Heart left ventricle (tissue), 16 donors: ENCODE measurements at places on chromosomes 6 and 20.

DNA sequence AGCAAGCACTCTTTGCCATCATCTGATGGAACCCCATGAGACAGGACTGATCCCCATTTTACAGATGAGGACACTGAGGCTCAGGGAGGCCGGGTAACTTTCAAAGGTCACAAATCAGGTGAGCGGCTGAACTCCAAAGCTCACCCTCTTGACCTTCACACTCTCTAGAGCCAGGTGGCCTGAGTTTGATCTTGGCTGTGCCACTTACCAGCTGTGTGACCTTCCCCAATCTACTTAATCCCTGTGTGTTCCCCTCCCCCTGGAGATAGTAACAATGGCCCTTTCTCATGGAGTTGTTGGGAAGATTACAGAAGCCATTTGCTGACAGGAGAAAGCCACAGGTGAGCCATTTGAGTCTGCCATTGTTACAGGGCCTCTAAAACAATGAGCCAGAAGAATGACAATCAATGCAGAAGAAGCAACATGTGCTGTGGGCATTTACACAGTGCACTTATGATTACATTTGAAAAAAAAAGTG lies 34.5 kb downstream of the BMP7 start:
- no peak overlapping the region for H3K27ac ChIP-seq
- no peak for DNase-seq
- H3K27me3 ChIP-seq = peaks cover 13% of the 10 kb centered on the region
- no peaks in the 10 kb centered on the region for H3K4me1 ChIP-seq
- H3K36me3 ChIP-seq = no peaks in the 10 kb centered on the region

DNA sequence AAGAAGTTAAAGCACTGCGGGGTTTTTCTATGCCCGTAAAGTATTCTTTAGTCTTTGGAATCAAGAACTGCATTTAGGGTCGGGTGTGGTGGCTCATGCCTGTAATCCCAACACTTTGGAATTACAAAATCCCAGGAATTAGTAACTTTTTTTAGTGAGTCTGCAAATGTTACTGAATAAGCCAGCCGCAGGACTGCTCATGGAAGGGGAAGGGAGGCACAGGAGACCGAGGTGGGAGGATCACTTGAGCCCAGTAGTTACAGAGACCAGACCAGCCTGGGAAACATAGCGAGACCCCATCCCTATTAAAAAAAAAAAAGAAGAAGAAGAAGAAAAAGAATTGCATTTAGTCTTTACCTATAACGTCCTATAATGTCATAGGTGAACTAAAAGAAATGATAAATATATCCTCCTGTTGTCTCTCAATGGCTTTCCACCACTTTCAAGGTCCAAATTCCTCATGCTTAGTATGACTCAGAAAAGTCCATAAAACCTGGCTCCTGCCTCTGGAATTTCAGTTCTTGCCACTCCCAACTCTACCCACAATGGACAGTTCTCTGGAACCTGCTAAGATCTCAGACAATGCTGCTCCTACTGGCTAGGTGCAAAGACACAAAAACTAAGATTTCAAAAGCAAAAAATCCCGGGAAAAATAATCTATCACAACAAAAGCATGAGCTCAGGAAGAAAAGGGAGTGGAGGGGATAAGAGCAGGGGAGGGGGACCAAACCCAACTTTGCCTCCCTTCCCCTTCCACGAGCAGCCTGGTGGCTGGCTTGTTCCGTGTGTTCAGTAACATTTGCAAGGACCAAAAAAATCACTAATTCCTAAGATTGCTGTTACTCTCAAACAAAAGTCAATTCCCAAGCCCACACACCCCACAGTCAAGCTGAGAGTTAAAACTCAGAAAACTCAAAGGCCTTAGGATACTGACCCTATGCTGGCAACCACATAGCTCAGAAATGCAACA lies 39.0 kb downstream of the B4GALT5 start:
- H3K4me3 ChIP-seq = no peak overlapping the region
- no peaks in the 10 kb centered on the region for H3K27me3 ChIP-seq
- peaks cover 56% of the 10 kb centered on the region for H3K4me1 ChIP-seq
- H3K36me3 ChIP-seq = no peaks in the 10 kb centered on the region

DNA sequence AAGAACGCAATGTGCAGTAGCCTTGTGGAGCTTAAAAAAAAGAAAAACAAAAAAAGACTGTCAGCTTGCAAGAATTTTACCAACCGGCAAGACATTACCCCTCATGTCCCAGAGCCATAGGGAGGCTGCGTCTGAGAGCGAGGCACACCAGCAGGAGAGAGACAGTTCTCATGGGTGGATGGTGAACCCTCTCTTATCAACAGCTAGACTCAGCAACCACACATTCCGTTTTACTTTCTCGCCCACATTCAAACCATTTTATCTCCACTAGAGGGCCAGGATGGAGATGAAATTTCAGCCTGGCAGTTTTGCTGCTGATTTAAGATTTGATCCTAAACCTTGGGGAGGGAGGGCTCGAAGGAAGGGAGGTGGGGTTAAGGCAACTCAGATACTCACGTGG lies 247.0 kb downstream of the ATXN1 start:
- H3K27ac ChIP-seq = no peak overlapping the region
- H3K27me3 ChIP-seq = no peaks in the 10 kb centered on the region
- no peak for DNase-seq

- DNase-seq = no peak
- H3K4me3 ChIP-seq = no peak overlapping the region
- H3K27me3 ChIP-seq = no peaks in the 10 kb centered on the region
- H3K36me3 ChIP-seq = peaks cover 4% of the 10 kb centered on the region
- H3K4me1 ChIP-seq = no peaks in the 10 kb centered on the region
Observed at GRCh38 chr6:104813552-104813951, 46.2 kb downstream of the HACE1 start.

- peaks cover 4% of the 10 kb centered on the region for H3K4me1 ChIP-seq
- H3K4me3 ChIP-seq = no peak overlapping the region
- no peaks in the 10 kb centered on the region for H3K36me3 ChIP-seq
- no peak overlapping the region for H3K27ac ChIP-seq
Observed at GRCh38 chr6:157596461-157596860, 215.5 kb downstream of the ZDHHC14 start.

DNA sequence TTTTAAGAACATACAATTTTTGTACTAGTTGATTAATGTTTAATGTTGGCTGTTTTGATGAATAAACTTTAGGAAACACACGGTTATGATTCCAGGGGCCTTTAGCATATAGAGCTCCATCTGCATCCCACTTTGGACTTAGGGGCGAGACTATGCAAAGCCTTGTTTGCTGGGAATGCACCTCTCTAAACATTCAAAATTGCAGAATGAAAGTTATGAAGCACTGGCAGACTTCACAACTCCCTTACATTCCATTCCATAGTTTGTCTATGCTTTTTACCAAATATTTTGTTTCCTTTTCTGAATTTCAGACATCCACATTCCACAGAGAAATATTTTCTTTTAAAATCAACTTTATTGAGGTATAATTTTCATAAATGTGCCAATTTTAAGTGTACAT lies 10.3 kb upstream of the TCP11 start:
- no peaks in the 10 kb centered on the region for H3K27me3 ChIP-seq
- H3K27ac ChIP-seq = no peak overlapping the region
